Erythroblast (primary cell): ENCODE measurements at places on chromosomes 1 and 21.

DNA sequence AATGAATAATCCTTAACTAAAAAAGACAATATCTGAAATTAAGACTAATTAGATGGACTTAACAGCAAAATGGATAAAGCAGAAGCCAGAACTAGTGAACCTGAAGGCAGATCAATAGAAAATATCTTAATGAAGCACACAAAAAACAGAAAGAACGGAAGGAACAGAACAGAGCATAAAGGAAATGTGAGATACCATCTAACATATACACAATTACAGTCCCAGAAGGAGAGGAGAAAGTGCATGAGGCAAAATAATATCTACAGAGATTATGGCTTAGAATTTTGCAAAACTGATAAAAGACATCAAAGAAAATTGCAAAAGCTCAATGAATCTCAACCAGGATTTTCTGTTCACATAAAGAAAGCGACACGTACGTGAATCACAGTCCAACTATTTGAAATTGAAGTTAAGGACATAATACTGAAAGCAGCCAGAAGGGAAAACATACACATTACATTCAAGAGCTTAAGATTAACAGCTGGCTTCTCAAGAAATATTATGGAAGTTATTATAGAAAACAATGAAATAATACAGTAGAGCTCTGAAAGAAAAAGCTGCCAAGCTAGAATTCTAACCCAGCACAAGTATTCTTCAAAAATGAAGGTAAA is 182.0 kb downstream of the CDC42BPA start:
- no peak for DNase-seq

- DNase-seq: peak; percentile 57
Observed at GRCh38 chr1:109112056-109112651, 1.8 kb upstream of the ELAPOR1 start.

DNA sequence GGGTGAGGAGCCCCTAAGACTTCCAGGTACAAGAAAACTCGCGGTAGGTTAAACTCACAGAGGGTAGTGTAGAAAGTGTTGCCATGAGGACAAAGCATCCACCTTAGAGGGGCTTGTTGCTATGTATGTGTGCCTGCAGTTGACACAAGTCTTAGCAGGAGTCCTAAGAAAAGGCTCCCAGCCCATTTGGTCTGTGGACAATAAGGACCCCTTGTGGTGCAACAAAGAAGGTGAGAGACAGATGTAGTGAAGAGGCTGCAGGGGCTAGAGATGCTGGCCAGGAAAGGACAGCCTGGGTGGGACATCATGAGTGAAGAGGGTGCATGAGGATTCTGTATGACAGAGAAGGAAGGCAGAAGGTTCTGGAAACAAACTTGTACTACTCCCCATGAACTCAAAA is 36.3 kb upstream of the IL10 start:
- DNase-seq: peak; percentile 16

- DNase-seq: no peak
Observed at GRCh38 chr1:157133426-157133825, 4.8 kb downstream of the ETV3 start.

GRCh38 chr1:174954671-174955669 is 44.8 kb upstream of the CACYBP start:
- no peak for DNase-seq

DNA sequence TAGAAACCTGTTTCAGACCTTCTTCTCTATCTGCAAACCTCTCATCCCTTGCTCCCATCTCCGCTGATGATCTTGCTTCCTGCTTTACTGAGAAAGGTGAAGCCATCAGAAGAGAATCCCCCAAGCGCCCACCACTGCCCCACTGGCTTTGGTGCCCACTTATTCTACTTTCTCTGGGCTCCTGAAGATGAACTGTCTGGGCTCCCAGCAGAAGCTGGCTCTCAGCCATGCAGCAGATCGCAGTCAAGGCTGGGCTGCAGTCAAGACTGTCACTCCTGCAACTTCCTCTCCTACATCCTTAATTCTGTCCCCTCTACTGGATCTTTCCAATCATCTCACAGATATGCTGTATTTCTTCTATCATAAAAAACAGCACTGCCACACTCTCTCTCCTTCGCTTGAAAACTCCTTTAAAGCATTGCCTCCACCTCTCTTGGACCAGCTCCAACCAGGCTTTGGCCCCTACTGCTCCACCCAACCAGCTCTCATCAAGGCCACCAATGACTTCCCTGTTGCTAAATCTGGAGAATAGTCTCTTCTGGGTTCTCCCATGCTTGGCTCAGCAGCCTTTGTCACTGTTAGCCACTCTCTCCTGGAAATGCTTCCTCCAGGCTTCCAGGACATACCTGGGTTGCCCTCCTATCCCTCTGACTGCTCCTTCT is 25.8 kb downstream of the TRIM62 start:
- no peak for DNase-seq

DNA sequence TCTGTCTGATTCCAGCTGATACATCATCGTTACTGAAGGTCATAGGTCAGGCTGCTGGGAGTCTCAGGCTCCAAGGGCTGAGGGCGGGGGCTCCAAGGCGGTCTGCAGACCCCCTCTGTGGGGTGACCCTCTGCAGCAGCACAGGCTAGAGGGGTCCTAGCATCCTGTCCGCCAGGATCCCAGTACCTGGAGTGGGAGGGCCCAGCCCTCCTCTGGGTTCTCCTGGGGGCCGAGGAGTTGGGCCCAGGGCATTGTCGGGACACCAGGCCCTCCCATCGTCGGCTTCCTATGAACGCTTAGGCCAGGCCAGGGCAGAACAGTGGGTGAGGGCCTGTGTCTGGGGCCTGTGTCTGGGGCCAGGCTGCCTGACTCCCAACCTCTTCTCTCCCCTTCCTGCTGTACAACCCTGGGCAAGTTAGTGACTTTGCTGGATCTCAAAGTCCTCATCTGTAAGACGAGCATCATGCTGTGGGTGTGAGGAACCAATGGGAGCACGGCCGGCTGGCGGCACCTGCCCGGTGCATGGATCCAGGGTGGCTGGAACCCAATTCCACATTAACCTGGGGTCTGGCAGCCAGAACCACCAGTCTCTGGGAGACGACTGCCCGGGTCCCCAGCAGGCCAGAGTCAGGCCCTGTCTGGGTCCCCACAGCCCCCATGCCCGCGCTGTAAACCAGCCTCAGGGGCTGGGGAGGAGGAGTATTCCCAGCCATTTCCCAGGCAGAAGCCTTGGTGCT is 56.2 kb upstream of the COL18A1 start:
- no peak for DNase-seq

DNA sequence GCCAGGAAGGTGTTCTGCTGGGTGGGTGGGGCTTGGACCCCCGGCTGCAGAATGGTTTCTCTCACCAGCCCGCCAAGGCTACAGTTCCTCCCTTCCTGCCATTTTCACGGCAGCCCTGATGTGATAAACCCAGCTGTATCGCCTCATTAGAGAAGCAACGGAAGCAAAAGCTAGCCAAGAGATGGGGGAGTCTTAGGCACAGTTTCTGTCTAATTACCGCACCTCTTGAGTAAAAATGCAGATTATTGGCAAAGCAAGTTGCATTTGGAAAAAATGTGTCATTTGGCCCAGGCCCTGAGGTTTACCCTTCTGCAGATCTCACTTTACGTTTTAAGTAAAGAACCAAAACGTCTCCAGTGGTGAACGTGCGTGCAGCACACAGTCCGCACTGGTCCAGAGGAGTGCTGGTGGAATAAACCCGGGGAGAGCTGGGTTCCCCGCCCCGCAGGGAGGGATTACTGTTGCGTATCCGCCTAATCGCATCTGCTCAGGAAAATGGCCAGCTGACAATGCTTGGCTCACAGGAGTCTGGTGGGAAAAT is 109.9 kb downstream of the GALNT2 start:
- peak; percentile 37 for DNase-seq

DNA sequence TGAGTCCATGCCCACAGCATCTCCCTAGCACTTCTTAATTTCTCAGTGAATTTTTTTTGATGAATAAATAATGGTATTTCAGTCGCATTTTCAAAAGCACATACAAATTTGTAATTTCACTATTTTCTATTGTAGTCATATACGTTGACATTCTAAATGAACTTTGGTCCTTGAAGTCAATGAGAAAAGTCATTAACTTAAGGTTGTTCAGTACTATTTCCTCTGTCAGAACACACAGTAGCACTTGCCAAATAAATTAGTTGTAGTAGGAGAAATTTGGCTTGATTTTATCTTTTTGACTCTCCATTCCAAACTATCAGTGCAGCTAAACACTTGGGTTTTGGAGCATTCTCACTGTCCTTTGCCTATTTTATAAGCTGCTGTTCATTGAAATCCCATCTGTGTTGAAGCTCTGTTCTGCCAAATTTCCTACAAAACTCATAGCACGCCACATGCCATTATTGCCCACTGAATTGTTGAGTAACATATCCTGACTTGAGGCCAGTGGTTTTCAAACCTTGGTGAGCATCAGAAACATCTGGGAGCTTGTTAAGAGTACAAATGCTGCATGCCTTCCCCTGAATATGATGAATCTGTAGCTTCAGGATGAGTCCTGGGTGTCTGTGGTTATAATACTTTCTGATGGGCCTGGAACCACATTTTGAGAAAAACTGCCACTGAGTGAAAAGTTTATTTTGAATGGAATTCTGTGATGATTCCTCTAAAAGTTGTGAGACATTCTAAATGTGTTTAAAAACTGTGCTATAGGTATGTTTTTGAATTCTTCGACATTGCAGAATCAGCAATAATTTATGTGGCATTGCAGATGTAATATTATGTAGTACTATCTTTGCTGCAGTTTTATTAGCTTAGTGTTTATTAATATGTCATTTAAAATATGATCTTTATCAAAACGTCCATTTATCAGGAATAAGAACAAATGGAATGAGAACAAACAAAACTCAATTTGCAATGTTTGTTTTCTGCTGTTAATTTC is 78.9 kb downstream of the DNM3 start:
- DNase-seq: no peak

GRCh38 chr1:237032029-237032428 is 10.0 kb upstream of the RYR2 start:
- DNase-seq: no peak

- no peak for DNase-seq
Observed at GRCh38 chr1:243264717-243265116, 8.9 kb downstream of the SDCCAG8 start.

GRCh38 chr1:35808450-35809113 is 766 bp downstream of the AGO4 start:
- peak; percentile 55 for DNase-seq

- DNase-seq: no peak
Observed at GRCh38 chr1:205579711-205580110, 52.1 kb downstream of the ELK4 start.

- no peak for DNase-seq
Observed at GRCh38 chr1:91777630-91778300, 108.2 kb downstream of the TGFBR3 start.

DNA sequence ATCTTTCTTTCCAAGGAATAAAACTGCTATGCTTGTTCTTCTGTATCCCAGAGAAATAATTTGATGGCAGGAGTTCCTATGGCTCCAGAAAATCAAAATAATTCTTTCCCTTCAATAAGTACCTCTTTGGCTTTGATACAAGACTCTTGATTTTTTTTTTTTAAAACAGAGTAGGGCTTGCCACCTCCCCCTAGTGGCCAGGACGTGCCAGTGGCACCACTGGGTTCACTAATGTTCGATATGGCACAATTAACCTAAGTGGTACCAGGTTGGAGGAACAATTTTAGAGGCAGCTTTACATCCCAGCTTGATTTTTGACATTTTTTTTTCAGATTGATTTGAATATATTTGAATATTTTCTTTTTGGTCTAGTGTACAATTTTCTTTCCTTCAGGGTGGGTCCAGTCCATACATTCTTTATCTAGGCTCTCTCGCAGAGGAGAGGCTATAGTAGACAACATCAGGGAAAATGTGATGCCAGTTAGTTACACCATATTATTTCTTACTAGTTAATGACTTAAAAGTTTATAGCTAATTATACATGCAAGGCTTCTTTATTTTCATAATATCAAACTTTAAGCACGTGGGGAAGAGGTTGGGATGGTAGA is 330.9 kb downstream of the S1PR1 start:
- DNase-seq: peak; percentile 53

DNA sequence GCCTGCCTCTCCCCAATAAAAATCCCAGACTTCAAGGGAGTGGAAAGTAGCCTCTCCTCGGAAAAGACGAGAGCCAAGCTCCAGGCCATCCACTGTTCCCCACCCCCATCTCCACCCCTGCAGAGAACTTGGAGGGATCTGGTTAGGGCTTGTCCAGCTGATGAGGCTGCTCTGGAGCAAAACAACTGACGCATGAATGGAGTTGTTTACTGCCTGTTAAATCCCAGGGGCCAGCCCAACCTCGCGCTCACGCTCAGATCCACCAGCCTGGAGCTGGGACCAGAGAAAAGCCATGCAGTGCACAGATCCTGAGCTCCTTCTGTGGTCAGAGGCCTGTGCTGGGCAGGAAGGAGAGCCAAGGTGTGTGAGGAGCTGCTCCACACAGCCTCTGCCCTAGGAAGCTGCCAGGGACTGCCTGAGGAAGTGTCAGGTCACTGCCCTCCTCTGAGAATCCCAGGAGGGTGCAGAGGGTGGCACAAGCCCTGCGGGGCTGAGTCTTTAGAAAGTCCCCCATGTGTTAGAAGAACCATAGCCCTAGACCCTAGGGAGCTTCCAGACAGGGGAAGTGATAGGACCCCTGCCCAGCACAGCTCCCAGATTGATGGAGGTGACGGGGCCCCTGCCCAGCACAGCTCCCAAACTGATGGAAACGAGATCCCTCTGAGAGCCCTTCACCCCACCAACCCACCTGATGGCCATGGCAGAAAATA is 109.0 kb upstream of the IPO9 start:
- no peak for DNase-seq

DNA sequence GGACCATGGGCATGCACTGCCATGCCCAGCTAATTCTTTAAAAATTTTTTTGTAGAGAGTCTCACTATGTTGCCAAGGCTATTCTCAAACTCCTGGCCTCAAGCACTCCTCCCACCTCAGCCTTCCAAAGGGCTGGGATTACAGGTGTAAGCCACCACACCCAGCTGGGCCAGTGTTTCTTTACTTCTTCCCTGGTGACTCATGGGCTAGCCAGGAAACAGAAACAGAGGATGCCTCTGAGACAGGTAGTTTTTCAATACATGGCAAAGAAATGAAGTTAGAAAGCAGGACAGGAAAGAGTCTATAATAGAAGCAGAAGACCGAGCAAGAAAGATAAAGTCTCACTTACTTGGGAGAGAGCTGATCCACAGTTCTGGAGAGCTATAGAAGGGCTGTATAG is 7.6 kb upstream of the C1orf74 start:
- DNase-seq: no peak

GRCh38 chr1:43550598-43551246 is 20.0 kb downstream of the PTPRF start:
- no peak for DNase-seq

DNA sequence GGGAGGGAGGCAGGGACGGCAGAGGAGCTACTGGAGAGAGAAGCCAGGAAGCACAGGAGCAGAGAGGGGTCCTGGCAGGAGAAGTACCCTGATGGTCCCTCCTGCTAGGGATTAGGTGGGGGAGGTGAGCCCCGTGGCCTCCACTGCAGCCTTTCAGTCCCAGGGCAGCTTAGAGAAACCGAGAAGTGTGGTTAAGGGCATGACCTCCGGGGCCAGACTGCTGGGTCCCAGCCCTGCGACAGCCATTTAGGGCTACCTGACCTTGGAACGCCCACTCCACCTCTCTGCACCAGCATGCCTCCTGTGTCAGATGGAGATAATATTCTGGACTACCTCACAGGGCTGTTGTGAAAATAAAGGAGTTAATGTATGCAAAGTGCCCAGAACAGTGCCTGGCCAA is 47.4 kb downstream of the KCNN3 start:
- DNase-seq: no peak

- DNase-seq: no peak
Observed at GRCh38 chr1:27058966-27059669, 46.5 kb upstream of the TENT5B start.

GRCh38 chr1:184620469-184620868 is 134.2 kb downstream of the EDEM3 start:
- no peak for DNase-seq

GRCh38 chr1:214370615-214371014 is 89.7 kb downstream of the SMYD2 start:
- no peak for DNase-seq

- DNase-seq: no peak
Observed at GRCh38 chr1:62043154-62043553, 151.5 kb upstream of the L1TD1 start.
